ENCODE measurements at places on chromosomes 5 and 9.

- DNase-seq = no peak
Measured at GRCh38 chr5:172379481-172379880, 74.8 kb downstream of the SH3PXD2B start.

DNA sequence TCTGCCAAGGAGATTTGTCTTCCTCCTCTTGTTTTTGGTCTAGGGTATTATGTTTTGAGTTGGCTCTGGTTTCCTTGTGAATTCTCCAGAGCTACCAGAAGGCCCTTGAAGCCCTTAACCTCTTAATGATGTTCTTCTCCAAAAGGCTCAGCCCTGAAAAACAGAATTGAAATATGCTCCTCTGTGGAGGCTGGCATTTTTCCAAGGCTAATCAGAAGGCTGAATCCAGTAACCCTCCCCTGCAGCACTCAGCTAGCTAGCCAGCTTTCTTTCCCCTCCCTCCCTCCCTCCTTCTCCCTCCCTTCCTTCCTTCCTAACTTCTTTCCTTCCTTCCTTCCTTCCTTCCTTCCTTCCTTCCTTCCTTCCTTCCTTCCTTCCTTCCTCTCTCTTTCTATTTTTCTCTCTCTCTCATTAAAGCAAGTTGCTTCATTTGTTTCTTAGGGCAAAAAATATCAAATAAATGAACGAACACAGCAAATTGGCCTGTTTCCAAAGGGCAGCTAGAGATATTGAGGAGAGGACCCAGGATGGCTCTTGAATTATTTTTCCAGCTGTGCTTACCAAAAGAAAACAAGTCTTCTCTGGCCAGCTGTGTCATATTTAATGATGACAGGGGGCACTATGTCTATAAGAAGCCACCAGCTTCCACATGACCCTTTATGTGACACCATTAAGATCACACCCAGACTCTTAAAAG lies 38.7 kb downstream of the JAKMIP2 start:
- DNase-seq = no peak

DNA sequence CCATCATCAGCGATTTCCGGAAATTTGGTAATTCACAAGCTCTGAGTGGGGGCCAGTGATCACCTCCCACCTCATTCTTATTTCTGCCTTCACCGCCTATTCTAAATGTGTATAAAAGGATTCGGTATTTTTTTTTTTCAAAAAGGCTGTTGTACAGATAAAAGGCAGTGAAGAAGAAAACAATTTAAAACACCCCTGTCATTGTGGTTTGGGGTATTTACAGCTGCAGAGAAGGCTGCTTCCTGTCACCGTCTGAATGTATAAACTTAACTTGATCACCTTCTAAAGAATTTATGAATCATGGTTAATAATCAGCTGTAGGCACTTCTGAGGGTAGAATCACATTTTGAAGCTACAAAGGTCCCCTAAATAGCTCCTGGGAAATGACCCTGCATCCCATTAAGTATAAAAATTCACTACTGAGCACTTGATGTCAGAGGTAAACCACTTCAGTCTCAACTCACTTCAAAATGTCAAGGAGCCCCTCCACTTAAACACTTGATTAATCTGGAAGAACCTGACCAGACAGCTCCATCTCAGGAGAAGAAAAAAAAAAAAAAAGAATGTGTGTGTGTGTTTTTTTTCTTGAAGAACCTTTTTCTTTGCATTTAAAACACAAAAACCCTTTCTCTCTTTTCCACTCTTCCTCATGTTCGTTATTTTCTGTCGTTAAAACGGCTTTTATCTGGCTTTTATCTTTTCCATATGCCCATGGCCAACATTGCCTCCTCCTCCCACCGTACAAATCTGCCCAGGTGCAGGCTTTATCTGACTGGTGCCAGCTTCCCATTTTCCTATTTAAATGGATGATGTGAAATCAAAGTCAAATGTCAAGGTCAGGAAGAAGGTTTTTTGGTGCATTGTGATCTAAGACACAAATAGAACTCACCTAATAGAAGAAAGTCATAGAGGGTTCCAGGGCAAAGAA lies 291.2 kb downstream of the IRX1 start:
- no peak for DNase-seq

DNA sequence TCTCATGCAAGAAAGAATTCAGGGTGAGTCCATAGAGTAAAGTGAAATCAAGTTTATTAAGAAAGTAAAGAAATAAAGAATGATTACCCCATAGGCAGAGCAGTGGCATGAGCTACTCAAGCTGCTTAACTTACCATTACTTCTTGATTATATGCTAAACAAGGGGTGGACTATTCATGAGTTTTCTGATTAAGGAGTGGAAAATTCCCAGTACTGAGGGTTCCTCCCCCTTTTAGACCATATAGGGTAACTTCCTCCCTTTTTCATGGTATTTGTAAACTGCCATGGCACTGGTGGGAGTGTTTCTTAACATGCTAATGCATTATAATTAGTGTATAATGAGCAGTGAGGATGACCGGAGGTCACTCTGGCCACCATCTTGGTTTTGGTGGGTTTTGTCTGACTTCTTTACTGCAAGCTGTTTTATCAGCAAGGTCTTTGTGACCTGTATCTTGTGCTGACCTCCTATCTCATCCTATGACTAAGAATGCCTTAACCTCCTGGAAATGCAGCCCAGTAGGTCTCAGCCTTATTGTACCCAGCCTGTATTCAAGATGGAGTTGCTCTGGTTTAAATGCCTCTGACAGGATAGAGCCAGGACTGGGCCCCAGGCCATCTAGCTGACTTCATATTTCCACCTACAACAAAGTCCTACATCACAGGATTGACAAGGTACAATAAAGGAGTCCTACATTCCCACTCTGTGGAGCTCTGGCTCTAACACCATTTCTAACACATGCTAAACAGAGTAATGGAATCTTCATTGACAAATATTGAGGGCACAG lies 186.7 kb downstream of the NXNL2 start:
- no peak for DNase-seq

- no peak for DNase-seq
Measured at GRCh38 chr9:29063031-29063430, 1489.8 kb upstream of the C9orf72 start.

DNA sequence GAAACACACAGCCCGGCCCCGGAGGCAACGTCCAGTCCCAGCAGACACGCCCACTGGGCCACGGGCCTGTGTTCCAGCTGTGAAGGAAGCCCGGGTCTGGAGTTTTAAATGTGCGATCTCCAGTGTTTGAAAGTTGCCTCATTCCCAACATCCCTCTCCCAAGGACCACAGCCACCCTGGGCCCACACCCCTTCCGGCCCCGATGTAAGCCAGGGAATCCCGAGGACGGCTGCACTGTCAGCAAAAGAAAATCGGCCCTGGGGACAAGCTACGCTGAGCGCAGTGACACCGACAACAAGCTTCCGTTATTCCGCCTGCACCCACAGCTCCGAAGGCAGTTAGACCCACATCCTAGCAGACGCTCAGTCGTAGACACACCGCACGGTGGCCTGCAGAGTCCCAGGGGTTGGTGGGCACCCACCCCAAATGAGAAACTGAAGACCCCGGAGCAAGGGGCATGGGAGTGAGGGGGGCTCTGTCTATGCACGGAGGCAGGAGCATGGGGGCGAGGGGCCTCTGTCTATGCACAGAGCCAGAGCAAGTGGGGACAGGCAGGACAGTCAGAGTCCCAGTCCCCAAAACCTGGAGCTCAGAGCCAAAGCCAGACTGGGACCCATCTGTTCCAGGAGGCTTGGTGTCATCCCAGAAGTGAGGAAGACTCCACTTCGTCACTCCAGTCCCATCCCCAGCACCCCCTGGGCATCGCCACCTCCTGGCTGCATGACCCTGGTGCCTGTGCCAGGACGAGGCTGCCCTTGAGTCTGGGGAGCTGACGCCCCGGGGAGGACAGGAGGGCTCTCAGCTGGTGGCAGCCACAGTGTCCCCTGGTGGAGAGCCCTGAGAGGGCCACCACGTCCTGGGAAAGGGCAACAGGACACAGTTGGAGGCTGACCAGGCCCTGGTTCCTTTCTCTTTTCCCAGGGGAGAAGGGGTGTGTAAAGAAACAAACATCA lies 23.4 kb downstream of the GLT6D1 start:
- no peak for DNase-seq

- DNase-seq = no peak
Measured at GRCh38 chr5:127492854-127493738, 24.3 kb upstream of the PRRC1 start.

DNA sequence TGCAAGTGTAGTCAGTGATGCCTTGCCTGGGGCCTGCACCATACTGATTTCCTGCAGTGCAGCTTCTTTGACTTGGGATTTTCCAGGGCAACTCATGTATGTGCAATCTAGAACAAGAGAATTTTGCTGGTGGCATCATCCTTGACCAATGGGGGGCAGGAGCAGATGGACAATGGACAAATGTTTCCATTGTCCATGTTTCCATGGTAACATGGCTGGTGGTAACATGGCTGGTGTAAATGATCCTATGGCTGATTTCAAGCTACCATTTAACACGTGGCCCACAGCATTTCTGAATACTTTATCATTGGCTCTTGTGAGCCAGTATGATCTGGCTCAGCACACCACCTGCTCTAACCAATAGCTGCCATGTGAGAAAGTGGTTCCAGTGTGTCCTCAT lies 130.1 kb upstream of the OSMR start:
- DNase-seq = no peak

DNA sequence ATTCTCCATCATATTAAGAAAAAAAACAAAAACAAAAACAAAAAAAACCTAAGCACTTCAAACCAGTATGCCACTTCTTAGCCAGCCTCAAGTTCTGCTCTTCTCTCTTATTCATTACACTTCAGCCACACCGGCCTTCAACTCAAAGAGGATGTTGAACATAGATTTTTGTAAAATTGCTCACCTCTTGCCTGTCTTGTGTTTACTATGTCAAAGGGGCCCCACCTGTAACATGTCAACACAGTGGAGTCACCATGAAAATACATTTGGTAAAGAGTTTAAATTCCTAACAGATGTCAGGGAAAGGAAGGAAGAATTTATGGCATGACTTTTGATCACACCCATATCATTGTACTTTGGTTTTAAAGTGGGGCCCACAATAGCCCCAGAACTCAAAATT lies 121.1 kb upstream of the GHR start:
- DNase-seq = no peak

DNA sequence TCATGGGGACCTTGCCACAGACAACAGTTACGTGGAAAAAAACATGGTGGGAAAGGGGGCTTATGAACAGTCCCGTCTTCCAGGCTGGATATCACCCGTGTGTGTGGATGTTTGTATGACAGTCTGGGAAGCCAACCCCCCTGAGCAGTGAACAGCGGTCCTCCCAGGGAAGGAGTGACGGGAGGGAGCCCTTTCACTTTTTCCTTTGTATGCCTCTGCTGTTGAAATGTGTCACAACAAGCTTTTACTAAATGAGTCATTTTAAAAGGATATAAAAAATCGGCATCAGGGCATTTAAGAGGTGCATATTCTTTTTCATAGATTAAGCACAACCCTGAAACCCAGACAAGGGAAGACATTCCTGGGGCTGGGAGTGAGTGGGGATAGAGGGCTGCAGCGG lies 5.1 kb downstream of the MYMK start:
- DNase-seq = no peak

GRCh38 chr5:120818128-120818527 lies 354.0 kb downstream of the PRR16 start:
- DNase-seq = no peak

DNA sequence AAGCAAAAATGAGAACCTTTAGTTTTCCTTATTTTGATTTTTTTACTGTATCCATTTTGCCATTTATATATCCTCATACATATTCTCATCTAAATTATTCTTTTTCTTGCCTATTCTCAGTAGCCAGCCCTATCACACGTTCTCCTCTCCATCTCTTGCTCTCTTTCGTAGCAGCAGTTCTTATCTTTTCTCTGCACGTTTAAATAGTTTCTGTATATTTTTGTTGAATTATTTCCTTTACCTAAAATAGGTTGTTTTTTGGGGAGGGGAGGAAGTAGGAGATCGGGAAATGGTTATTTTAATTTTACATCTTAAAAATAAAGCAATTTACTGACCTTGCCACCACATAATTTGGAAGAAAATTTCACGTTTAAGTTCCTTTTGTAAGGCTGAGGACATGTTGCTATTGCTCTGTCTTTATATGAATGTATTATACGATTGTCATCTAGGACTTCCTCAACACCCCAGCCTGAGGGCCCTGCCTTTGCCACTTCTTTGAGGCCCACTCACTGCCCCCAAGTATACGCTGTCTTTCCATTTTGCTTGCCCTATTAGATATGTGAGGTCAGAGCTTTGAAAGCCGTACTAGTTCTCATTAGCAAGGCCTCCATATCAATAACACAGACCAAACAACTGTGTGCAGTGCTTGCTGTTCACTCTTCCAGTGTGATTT lies 140.3 kb downstream of the GNAQ start:
- DNase-seq = no peak

GRCh38 chr5:33939556-33940262 lies 3.5 kb downstream of the RXFP3 start:
- no peak for DNase-seq

DNA sequence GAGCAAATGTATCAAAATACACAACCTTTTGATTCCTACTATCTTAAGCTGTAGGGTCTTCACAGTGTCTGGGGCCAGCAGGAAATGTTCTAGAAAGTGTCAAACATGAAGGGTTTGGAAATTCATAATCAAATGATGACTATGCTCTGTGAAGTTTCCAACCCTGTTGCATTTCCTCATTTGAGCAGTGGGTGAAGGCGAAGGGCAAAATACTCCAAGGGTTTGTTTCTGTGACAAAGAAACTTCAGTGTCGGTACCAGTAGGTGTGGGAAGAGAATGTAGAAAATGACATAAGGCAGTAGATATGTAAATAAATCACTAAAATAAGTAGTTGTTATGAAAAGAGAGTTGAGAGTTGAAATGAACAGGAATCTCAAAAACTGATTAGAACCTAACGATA lies 576 bp downstream of the ALDOB start:
- no peak for DNase-seq

DNA sequence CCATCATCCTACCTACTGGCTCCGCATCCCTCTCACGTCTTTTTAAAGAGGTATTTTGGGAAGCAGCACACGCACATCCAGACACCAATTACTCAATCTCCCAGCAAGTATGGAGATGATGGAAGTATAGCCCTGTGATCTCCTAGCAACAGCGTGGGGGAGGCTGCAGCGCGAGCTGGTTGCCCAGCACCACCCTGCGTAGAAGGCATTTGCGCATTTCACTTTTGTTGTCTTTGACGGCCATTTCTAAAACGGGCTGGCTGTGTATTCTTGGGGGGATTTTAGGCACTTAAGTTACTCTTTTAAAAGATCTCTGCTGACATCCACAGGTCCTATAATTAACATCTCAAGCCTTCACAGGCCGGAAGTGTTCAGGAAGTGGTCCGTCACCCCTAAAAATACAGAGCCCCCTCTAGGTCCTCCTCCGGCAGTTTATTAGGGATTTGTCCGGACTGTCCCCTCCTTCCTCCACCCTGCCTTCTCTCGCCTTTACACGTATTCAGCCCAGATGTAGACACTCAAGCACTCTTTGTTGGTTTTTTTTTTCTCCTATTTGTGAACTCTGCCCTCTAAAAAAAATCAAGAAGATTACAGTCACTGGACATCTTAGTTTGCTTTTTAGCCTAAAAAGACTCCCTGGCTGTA lies 371.4 kb downstream of the NTRK2 start:
- DNase-seq = no peak

- no peak for DNase-seq
Measured at GRCh38 chr9:97772145-97772544, 75.0 kb upstream of the XPA start.

- DNase-seq = no peak
Measured at GRCh38 chr9:84556556-84556955, 113.0 kb upstream of the NTRK2 start.
